ENCODE measurements at places on chromosomes 12 and 14.

DNA sequence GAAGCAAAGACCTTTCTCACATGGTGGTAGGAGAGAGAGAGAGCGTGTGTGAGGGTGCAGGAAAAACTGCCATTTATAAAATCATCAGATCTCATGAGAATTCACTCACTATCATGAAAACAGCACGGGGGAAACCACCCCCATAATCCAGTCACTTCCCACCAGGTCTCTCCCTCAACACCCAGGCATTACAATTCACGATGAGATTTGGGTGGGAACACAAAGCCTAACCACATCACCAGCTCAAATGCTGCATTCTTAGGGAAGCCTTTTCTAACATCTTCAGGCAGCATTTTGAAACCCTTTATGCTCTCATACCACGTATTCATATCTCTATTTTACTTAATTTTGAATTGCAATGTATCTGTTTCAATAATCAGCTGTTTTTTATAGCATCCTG, 165.9 kb downstream of the TMTC3 start:
- no peak for DNase-seq

DNA sequence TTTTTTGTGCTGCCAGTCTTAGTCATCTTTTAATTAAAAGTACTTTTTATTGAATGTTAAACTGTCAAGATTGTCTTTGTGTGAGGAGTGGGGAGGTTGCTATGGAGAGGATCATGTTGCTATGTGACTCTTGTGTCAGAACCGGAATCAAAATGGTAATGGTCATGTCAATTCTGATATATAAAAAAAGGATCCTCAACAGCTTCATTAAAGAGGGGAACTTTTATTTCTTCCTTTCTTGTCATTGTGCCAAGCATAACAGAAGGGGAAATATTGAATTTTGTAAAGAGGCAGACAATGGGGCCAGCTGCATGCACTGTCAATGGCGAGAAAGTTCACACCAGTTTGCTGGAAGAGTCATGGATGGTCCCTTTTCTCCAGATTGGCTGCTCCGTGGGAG, 564.8 kb downstream of the VRK1 start:
- no peak for DNase-seq

GRCh38 chr12:60977966-60978365, 1282.2 kb upstream of the USP15 start:
- no peak for DNase-seq

DNA sequence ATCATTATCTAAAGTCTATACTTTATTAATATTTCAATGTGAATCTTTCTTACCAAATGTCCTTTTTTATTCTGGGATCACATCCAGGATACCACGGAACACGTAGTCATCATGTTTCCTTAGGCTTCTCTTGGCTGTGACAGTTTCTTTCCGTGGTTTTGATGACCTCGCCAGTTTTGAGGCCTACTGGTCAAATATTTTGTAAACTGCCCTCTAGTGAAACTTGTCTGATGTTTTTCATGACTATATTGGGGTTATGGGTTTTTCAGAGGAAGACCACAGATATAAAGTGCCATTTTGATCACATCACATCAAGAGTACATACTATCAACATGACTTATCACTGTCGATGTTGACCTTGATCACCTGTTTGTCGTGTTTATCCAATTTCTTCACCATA, 14.1 kb upstream of the SERPINA6 start:
- DNase-seq = no peak

DNA sequence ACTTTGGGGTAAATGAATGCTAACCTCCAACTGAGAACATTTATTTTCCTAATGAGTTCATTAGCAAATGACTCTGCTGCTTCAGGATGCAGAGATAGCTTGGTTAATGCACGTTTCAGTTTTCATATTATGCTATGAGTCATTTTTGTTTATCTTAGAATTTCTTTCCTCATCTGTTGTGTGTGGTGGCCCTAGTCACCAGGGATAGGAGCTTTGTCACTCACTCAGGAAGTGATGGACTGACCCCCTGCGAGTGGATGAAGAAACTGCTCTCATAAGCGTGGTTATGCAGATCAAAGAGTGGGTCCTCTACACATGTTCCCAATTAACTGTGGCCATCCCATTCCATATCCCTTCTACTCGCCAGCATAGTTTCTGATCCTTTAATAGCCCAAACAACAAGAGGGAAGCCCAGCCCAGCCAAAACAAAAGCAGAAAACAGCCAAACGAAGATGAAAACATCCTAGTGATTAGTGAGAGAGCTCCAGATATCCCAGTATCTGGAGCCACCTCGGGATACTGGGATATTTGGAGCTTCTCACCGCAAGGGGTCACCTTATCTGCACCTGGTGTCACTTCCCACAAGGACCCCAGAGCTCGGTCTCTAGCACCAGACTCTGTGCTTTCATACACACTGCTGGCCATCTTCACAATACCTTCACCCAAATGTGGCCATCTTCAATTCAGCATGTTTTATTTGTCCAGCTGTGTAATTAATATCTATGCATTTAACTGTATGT, 8.6 kb downstream of the TC2N start:
- DNase-seq = no peak

DNA sequence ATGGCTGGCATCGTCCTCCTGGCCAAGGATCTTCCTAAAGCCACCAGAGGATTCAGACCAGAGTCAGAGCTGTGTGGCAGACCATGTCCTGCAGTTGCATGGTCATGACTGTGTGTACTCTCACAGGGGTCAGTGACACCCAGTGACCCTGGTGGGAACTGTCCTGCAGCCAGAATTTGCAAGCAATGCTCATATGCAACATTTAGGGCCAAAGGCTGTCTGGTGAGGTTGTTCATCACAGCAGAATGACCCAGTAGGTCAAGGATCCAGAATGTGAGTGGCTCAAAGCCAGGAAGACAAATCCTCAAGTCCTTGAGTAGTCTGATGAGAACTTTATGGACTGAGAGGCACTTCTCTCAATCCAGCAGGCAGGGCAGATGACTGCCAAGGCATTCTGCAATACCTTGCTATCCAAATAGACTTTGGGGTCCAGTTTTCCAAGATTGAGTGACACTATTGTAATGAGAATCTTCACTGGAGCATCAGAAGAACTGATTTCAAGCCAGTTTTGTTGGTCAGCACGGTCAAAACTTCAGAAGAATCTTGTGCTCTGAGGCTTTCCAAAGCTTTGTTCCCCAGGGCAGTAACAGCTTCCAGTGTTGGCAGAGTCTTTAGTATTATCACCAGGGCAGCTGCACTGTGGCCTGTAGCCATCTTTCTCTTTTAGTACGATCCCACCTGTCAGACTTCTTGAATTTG, 122.0 kb downstream of the PTCSC3 start:
- DNase-seq = no peak

- no peak for DNase-seq
Measured at GRCh38 chr12:24356240-24356804, 406.9 kb upstream of the SOX5 start.

- DNase-seq = no peak
Measured at GRCh38 chr14:73723797-73724661, 9.8 kb upstream of the PNMA1 start.

GRCh38 chr12:93911396-93911795, 234.2 kb downstream of the CRADD start:
- DNase-seq = no peak

DNA sequence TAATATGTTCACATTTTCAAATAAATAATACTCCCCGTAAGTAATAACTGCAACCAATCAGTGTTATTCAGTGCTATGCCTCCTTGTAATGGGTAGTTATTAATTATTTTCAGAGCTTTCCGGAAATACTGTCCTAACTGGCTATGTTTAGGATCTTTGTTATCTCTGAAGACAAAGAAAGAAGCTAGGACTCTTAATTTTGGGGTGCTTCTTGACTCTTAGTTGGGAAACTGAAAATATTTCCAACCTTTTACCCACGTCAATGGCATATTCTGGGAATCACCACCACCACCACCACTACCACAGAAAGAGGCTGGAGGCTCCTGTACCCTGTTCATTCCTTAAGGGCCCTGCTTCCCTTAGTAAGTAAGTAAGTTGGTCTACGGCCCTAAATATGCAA, 39.1 kb downstream of the RAD52 start:
- DNase-seq = no peak

- no peak for DNase-seq
Measured at GRCh38 chr14:78355109-78355508, 184.9 kb downstream of the NRXN3 start.

DNA sequence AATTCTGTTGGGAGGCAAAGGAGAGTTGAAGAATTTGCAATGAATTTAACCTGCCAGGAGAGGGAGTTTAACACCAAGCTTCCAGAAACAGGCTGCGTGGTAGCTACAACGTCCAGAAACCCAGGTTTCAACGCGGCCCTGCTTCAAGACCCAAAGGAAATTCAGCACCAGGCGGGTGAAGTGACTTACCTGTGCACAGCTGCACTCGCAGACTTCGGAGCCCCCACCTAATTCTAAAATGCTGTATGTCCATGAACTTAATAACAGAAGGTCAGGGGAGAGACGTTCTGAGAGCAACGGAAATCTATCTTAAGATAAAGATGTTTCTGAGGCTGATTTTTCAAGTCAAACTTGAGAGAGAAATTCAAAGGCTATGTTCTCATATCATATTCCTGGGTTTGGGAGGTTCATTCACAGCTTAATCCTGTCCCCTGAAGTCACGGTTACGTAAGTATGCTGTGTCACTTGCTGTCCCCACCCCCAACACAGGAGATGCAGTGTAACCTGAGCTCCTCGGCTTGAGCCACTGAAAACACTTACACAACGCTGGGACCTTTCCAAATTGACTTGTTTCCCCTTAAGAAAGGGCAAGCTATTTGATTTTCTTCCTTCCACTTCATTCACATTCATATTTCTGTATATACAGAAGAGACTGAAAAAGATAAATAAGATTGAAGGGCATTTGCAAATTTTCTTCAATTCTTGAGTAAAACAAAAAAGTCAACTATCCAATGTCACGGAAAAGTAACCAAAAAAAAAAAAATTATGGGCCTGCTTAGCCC, 22.7 kb downstream of the CLIP1 start:
- DNase-seq = no peak

GRCh38 chr12:79083181-79083580, 218.6 kb downstream of the SYT1 start:
- no peak for DNase-seq

DNA sequence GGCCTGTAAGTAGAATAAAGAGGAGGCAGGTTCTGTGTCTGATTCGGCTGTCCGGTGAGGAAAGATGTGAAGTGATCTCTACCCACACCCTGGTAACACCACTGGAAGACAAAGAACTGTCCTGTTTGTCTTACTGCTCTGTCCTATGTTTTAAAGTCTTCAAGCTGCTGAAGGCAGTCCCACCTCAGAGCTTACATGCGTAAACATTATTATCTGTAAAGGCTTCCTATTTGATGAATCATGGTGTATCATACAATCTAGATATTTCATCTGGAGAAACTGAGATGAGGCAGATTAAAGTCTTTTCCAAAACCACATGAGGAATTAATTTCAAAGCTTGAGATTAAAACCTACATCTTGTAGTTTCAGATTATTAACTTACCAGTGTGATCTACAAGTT, 427.6 kb downstream of the ZFP36L1 start:
- DNase-seq = no peak

GRCh38 chr12:131872154-131873051, 22.0 kb upstream of the ULK1 start:
- no peak for DNase-seq

DNA sequence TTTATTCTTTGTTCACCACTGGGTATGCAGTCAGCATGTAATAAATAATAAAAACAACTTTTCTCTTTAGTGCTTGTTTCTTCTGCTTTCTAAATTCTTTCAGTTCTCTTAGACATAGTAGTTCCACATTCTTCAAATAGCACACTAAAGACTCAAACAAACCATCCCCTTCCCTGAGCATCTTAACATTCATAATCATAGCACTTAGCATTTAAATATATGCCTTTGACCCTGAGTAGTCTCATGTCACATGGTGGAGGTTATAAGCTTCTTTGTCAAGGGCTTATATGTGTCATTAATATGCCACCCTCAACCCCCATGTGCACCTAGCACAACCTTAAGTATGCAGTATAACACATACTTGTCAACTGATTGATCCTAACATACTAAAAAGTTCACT, 212.7 kb downstream of the PHLDA1 start:
- DNase-seq = no peak

DNA sequence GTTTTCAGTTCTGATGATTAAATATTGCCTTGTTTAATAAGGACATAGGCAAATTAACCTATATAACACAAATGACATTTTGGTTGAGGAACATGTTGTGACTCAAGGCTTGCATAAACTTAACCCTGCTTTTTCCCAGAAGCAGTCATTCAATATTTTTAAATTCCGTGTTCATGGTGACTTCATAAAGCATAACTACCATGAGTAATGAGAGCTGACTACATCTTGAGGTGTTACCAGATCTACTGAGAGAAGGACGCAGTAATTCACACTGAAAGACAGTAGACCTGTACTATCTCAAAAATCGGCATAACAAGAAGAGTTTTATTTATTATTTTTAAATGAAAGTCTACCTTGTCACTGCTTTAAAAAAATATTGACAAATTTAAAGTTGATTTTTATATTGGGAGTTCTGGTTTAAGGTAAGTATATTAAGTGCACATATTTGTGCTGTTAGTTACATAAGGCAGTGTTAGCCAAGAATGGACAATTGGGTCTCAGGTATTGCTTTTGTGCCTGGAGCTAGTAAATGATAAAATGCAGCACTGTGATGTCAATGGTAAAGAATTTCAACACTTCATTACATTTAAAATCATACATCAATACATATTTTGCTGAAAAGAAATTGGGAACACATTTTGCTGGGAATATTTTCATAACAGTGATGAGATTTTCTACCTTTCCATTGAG, 1198.5 kb downstream of the FSCB start:
- no peak for DNase-seq

DNA sequence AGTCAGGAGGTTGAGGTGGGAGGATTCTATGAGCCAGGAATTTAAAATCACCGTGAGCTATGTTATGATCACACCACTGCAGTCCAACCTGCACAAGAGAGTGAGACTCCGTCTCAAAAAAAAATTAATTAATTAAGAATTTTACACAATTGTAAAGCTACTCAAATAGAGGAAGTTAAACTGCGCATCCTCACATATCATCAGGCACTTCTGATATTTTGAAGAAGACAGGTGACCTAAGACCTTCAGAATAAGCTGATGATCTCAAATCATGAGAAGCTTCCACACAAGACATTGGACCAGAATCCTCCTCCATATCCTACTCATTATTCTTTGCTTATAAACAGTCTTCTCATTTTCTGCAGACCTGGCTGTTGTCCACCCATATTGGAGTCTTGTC, 800.9 kb downstream of the TMEM121 start:
- no peak for DNase-seq

DNA sequence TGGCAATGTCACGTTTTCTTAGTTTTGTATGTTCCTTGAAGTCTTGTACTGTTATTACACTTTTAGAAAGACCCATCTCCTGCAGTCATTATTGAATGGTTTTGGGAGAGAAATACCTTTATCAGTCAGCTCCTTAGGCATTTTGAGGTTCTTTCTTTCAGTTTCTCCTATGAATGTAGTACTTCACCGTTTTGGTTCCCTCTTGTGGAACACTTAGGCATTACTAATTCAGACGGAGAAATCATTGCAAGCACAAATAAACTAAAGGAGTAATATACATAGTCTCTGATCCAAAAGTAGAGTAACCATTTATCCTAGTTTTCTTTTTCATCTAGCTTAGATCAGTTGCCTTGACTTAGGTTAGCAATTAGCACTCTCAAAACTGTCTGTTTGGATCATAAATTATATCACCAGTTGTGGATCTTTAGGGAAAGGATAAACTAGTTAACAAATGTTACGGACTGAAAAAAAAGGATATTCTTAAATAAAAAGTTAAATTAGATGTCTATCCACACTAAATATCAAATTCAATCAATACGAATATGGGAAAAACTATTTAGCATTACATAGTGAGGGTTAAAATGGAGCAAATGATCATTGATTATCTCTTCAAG, 1538.3 kb upstream of the SEL1L start:
- no peak for DNase-seq
